ENCODE measurements at places on chromosomes 3 and 15. TPM values are rescaled to one million over a fixed set of nuclear protein-coding genes. Genes with fewer than 3 reads are reported as not detected.

The FBXW12 gene
- total RNA-seq = not detected

The PDE12 gene
- total RNA-seq = 14.3 TPM

The CACNA2D2 gene
- not detected for total RNA-seq

The GANC gene
- total RNA-seq = 13.0 TPM

The GABRR3 gene
- not detected for total RNA-seq

The SELENOT gene
- 120 TPM for total RNA-seq

The JMJD7 gene
- 1.3 TPM for total RNA-seq

The OXTR gene
- 2.5 TPM for total RNA-seq
